ENCODE measurements at places on chromosomes 12 and 14. TPM values are rescaled to one million over a fixed set of nuclear protein-coding genes. Genes with fewer than 3 reads are reported as not detected.

DNA sequence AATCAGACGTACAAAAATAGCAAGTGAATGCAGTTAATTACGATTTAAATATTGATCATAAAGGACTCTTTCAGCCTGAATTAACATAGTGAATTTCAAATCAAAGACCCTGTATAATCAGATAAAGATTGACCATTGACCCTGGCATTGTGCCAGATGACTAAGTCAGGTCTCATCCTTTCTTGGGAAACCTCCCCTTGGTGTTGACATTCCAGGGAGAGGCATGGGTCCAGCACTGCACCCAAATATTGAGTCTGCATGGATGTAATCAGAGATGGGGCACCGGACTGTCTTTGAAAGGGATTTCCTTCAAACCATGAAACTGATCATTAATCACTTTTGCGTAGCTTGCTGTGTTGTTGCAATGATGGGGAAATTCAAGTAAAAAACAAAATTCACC, 1138.2 kb downstream of the BCL11B start:
- DNase-seq, result no peak

DNA sequence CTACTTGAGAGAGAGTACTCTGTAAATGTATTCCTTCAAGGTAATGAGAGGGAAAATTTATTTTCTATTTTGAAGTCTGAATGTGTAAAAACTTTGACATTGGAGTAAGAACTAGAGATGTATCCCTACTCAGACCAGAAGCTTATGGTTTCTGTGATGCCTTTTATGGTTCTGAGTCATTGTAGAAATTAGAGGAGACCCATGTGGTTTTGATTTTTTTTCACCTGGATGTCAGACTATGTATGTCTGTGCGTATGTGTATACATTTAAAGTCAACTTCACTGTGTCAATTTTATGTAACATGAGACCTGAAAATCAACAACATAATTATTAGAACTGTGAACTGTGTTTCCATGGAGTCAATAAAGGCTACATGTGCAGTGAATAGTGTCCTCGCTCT, 302.0 kb downstream of the TRHDE start:
- DNase-seq, result no peak

DNA sequence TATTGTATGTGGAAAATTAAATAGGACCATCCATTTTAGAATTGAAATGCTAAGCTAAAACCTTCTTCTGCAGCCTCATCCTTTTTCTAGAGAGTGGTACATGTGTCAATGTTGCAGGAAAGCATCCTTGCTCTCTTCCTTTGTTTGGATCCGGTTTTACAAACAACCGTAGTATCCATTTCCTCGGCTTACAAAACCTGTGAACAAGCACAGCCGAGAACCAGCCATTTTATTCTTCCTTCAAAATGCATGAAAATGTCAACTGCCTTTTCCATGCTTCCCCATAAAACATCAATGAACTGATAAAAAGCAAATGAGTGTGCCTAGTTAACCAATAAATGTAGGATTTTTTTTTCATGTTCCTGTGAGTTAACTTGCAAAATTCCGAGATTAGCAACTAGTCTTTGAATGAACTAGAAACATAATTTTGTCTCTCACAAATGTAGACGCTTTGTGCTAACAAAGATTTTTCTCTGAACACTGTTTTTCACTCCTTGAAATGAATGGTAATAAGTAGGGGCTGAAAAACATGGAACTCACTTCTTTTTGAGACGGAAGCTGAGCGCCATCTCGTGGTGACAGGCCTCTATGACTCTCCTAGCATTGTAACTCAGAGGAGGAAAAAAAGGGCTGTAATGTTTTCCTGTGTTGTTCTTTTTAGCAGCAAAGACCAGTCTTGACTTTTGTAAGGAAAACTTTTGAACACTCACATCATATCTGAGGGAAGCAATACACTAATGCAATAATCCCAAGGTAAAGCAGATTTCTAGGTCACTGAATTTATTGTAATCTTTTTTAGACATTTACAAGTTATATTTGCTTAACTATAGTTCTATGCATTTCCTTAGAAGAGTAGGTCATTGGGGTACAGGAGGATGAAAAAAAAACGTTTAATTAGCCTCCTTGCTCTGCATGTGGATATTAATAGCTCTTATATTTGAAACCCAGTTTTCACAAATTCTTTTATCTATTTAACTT, 157.4 kb upstream of the FOXG1 start:
- peak; percentile 81 for DNase-seq

Gene CLEC9A
- polyA plus RNA-seq, result not detected

- peak; percentile 85 for DNase-seq
These were observed 14.8 kb upstream of the CALM1 start for GRCh38 chr14:90381999-90382451.

DNA sequence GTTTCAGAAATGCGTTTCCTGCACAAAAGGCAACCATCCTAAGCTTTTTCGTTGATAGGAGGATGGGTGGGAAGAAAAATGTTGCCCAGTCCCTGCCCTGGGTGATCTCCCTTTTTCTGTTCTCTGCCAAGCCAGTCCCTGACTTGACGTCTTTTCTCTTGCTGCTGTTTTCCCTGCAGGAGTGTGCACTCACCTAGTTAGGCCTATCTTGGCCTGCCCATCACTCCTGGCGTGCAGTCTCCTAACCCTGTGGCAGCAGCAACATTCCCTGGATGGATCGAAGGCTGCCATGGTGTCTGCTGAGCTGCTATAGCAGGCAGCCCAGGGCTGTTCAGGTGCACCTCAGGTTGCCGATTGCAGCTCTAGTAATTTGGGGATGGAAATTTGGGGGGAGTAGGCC, 1.2 kb downstream of the UNC119B start:
- no peak for DNase-seq

Gene TSPAN9
- 19.8 TPM for polyA plus RNA-seq

DNA sequence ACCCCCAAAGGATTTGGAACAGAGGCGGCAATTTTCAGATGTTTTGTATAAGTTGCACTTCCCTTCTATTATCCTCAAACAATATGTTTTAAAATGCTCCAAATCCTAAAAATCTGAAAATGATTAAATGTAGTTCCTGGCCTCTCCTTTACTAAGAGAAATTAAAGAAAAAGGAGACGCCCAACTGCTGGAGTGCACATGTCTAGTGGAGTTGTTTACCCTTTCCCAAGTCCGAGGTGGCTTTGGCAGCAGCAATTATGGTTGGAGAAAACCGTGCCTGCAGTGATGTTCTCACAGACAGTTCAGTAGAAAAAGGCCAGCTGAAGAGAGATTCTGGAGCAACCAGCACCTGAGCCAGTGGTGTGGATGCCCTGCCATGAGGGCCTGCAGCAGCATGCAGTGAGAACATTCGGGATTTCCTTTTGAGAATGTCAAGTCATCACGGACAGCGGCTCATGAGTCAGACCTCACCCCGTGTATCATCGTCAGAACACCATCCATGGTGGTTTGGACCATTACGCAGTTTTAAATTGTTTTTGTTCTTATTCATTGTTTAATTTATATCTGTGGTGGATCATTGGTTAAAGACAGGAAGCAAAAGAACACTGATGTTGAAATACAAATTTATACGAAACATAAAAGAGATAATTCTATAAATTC, 179.0 kb upstream of the KRR1 start:
- DNase-seq, result no peak

DNA sequence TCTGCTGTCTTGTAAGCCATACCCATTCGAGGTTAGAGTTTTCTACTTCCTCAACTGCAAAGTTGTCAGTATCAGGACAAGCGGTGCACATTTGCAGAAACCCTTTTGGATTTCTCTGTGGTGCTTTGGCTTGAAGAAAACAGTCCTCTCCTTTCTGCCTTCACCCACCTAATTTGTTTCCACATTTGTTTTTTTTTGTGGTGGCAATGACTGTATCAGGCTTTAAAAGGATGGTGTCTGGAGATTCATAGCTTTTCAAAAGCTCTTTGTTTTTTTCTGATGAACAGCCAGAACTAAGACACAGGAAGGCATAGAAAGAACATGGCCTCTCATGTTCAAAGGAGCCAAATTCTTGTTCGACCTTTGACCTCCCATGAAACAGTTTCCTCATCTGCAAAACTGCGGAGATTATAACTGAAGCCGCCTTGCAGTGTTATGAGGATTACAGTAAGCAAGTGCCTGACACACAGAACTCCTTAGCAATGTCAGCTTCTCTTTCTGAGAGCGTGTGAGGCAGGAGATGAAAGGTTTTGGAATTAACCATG, 270.6 kb upstream of the TBX3 start:
- DNase-seq, result no peak

Gene KTN1
- polyA plus RNA-seq, result 164 TPM

- no peak for DNase-seq
These were observed 38.1 kb downstream of the ESRRB start for GRCh38 chr14:76413962-76414600.

- DNase-seq, result no peak
These were observed 1358.8 kb upstream of the TMEM132C start for GRCh38 chr12:126907900-126908764.
